ENCODE measurements at places on chromosomes 5 and 9.

- no peak for DNase-seq
These were observed 188.4 kb upstream of the NR4A3 start for GRCh38 chr9:99633265-99633664.

DNA sequence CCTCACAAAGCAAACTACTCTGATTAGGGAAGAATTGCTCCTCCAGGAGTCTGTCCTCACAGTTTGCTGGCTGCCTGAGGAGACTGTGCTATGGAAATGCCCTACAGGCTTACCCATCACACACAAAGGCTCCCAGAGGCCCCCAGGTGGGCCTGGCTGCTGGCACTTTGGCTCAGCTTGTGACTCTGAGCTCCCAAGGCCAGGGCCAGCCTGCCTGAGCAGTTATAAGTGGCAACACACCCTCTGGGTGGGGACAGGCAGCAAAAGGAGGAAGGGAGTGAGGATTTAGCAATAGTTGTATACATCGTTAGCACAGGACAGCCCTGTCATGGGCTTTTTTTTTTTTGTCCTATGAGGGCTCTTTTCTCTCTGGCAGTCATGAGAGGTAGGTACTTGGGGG, 103.5 kb downstream of the DAPK1 start:
- DNase-seq, result no peak

GRCh38 chr5:78808380-78808779, 159.8 kb upstream of the LHFPL2 start:
- no peak for DNase-seq

- no peak for DNase-seq
These were observed 149.5 kb downstream of the ADAMTSL1 start for GRCh38 chr9:18623221-18624079.

GRCh38 chr9:99451112-99451606, 229.1 kb downstream of the SEC61B start:
- no peak for DNase-seq

DNA sequence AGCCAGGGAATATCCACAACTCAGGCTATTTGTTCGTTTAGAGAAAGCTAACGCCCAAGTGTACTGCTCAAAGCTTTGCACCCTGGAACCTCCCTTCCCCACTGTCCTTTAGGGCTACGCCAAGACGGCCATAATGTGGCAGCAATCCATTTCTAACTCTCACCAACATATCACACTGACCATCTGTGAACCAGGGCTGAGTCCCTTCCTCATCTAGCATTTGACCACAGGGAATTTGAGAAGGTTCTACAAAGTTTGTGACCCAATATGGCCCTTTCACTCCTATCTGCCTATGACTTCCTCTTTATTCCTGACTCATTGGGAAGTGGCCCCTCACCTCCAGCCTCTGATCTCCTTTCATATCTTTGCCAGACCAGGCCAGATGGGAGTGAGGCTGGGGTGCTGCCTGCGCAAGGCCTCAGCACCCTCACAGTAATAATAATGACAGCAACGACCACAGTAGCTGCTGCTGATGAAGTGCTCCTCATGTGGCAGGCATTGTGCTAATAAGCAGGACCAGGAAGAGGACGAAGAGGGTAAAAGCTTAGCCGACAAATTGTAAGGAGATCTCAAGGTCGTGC, 9.3 kb upstream of the ARAP3 start:
- DNase-seq, result no peak

DNA sequence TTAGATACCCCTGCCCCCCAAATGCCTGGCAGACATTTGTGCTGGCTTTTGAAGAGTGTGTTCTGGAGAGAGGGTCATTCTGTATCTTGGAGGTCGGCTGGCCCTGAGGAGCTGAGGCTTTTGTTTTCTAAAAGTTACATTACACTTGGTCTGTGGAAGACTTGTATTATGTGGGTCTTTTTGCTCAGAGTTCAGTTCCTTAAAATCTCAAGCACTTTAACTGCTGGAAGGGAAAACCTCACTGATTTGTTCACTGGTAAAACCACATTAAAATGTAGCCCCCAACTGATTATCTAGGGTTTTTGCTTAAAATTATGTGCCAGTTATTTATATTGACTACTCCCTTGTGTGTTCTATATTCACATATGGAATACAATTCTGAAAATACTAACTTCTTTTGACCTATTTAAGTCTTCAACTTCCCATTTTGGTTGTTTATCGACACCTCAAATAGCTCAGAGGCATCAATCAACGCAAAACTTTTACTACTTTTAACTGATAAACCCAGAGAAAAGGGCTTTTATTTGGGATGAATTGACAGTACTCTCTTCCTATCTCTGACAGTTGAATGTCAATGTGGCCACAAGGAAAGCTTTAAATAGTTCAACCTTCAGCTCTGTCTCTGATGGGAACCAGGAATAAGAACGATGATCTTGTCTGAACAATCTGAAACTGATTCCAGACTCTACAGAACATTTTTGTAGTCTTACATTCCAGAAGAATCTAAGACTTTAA, 54.0 kb upstream of the MAP3K1 start:
- no peak for DNase-seq

GRCh38 chr9:130145658-130146057, 26.5 kb upstream of the NCS1 start:
- DNase-seq, result no peak

DNA sequence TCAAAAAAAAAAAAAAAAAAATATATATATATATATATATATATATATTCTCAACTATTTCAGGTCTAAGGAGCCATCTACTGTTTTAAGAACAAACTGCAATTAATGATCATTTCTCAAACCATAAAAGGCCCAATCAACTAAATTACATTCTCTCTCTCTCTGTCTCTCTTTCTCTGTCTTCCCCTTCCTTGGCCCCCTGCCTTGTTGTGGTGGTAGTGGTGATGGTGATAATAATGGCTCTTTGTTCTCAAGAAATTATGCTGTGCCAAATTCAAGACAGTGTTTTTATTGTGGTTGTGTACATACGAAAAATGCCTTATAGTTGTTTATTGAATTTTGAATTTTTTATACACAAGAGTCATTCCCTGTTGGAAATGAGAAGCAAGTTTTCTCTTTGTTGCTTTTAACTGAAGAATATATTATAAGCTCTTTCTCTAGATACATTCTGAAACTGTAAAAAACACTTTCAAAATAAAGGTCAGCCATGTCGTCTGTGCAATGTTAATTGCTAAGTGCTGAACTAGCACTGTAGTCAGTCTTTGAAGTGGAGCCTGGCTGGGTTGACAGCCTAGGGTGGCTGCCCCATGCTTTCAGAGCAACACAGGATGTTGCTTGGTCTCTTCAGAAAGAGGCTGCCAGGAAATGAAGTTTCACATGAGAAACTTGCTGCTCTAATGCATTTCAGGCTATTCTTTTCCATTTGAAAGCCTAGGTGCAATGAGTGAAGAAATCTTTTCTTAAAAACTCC, 96.0 kb downstream of the HINT1 start:
- DNase-seq, result peak; percentile 6

DNA sequence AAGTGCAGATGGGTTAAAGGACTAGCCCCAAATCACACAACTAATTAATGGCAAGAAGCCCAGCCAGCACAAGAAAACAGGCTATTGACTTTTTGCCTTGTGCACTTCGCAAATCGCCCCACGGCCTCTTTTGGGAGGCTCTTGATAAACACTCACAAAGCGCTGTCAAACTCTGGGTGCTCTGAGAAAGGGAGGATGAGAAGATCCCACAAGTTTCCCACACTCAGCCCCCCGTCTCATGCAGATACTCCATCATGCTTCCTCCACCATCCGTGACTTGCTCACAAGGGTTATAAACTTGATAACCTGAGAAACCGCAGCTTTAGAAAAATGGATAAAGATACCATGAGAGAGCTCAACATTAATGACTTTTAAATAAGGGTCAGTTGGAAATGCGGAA, 219.7 kb downstream of the EBF1 start:
- DNase-seq, result no peak

Data from stimulated activated CD4-positive, alpha-beta T cell treated with anti-CD3 and anti-CD28 coated beads, Interleukin-1b, Interleukin-23, amount 100 ng/mL, for 4 hours (primary cell).